GM20000 (cell line): ENCODE measurements at places on chromosomes 12 and 14.

GRCh38 chr14:96103560-96104460, 64.6 kb downstream of the C14orf132 start:
- no peak for DNase-seq

DNA sequence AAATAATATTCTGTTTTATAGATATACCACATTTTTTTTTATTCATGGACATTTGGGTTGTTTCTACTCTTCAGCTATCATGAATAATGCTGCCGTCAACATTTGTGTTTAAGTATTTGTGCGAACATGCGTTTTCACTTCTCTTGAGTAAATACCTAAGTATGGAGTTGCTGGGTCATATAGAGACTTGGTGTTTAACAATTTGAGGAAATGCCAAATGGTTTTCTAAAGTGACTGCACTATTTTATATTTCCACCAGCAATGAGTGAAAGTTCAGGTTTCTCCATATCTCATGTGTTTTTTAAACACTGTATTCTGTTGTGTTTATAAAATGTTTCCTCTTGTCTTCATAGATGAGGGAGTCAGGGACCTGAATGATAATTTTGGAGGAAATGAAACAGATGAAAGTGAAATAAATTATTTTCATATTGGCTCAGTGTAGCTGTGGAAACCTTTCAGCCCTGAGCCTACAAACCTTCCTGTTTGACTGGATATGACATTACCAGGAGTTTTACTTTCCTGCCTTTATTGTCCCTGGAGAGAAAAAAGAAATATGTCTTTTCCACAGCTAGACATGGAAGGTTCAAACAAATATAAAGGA, 26.3 kb downstream of the DAAM1 start:
- DNase-seq: no peak

GRCh38 chr12:31317471-31318395, 8.2 kb downstream of the SINHCAF start:
- no peak for DNase-seq

DNA sequence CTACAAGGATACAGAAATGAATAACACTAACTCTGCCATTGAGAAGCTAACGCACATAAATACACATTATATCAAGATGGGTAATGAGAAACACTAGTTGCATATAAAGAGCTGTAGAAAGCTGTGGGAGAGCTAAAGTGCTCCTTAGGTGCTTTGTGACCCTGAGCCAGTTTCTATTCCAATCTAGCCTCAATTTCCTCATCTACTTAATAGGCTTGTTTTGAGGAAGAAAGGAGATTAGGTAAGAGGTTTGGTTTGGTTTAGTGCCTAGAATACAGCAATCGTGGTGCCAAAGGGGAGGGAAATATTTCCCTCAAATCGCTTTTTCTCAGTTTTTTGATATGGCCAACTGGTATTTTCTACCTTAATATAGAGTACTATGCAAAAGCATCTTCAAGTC, 994 bp downstream of the SRP54 start:
- DNase-seq: no peak
